ENCODE measurements at places on chromosomes 2 and 18. TPM values are rescaled to one million over a fixed set of nuclear protein-coding genes. Genes with fewer than 3 reads are reported as not detected.

- H3K27ac ChIP-seq: no peak overlapping the region
- H3K36me3 ChIP-seq: no peaks in the 10 kb centered on the region
- peaks cover 61% of the 10 kb centered on the region for H3K4me1 ChIP-seq
- no peak for DNase-seq
Measured at GRCh38 chr2:8517850-8518498, 163.9 kb upstream of the ID2 start.

Gene TP53I3
- 0.47 TPM for total RNA-seq

- H3K27me3 ChIP-seq: no peaks in the 10 kb centered on the region
- no peak overlapping the region for H3K4me3 ChIP-seq
- no peaks in the 10 kb centered on the region for H3K36me3 ChIP-seq
Measured at GRCh38 chr2:75064691-75065396, 106.4 kb downstream of the POLE4 start.

DNA sequence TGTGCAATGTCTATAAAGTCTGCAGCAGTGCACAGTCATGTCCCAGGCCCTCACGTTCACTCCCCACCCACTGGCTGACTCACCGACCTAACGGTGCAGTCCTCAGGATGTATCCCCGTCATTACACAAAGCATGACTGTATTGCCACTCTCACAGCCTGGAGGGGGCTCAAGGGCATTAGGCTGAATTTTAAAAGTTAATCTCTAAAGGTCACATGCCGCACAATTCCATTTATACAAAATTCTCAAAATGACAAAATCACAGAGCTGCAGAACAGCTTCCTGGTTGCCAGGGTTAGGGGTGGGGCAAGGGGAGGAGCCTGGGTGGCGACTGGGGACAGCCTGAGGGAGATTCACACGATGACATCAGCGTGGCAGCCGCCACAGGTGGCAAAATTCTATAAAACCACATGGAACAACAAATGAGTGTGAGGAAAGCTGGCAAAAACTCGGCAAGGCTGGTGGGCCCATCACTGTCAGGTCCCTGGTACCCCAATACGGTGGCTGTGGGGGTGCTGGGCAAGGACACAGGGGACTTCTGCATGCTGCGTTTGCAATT lies 97.6 kb downstream of the NDUFA10 start:
- peaks cover 10% of the 10 kb centered on the region for H3K4me1 ChIP-seq
- H3K27me3 ChIP-seq: no peaks in the 10 kb centered on the region
- peak overlapping the region; percentile 27 for H3K27ac ChIP-seq
- peak; percentile 45 for DNase-seq
- H3K36me3 ChIP-seq: no peaks in the 10 kb centered on the region

- no peak overlapping the region for H3K27ac ChIP-seq
- DNase-seq: peak; percentile 9
- no peaks in the 10 kb centered on the region for H3K36me3 ChIP-seq
- no peak overlapping the region for H3K4me3 ChIP-seq
- H3K27me3 ChIP-seq: no peaks in the 10 kb centered on the region
Measured at GRCh38 chr2:125125902-125126301, 1100.8 kb downstream of the CNTNAP5 start.

GRCh38 chr2:172052000-172052983 lies 33.0 kb upstream of the DLX1 start:
- no peak overlapping the region for H3K4me3 ChIP-seq
- no peaks in the 10 kb centered on the region for H3K36me3 ChIP-seq
- no peaks in the 10 kb centered on the region for H3K27me3 ChIP-seq
- H3K4me1 ChIP-seq: no peaks in the 10 kb centered on the region
- no peak for DNase-seq

Gene GPAT2
- 3.3 TPM for total RNA-seq

All from CD4-positive, alpha-beta memory T cell (primary cell).